ENCODE measurements at places on chromosomes 6 and 20.

GRCh38 chr6:46104209-46104608, 25.6 kb upstream of the ENPP4 start:
- no peak for DNase-seq

DNA sequence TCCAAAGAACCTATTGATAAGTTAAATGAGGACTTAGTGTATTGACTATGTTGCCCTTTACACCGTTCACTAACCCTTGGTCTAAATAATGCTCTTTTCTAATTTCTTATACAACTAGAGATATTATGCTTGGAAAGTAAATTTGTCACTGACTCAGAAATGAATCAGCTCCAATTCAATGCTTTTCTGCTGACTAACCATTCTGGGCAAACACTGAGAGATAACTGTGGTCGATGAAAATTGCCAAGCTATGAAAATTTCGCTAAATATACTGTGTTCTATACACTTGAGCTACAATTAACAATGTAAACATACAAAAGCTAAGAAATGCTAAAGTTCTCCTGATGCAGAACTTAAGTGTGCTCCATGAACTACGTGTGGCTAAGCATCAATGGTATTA, 23.1 kb upstream of the FBXO9 start:
- DNase-seq: no peak

GRCh38 chr6:87444362-87444761, 28.4 kb upstream of the SLC35A1 start:
- no peak for DNase-seq

- DNase-seq: no peak
Measured at GRCh38 chr6:127641905-127642304, 64.9 kb downstream of the C6orf58 start.

GRCh38 chr6:124223611-124224345, 420.1 kb downstream of the NKAIN2 start:
- DNase-seq: no peak

DNA sequence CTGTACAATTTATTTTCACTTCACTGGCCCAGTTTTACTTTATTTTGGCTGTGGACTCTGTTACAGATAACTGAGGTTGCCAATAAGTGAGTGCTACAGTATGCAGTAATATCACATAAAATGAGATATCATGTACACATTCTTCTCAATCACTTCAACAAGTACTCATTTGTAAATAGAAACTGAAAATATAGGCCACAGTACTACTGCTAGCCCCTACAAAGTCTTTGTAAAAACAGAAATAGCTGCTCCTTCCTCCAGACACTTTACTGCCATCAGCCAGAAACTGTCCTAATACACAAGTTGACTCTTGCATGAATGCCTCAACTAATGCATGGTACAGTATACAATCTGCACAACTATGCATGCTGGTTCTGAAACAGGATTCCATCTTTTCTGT, 9.2 kb downstream of the DTNBP1 start:
- no peak for DNase-seq

DNA sequence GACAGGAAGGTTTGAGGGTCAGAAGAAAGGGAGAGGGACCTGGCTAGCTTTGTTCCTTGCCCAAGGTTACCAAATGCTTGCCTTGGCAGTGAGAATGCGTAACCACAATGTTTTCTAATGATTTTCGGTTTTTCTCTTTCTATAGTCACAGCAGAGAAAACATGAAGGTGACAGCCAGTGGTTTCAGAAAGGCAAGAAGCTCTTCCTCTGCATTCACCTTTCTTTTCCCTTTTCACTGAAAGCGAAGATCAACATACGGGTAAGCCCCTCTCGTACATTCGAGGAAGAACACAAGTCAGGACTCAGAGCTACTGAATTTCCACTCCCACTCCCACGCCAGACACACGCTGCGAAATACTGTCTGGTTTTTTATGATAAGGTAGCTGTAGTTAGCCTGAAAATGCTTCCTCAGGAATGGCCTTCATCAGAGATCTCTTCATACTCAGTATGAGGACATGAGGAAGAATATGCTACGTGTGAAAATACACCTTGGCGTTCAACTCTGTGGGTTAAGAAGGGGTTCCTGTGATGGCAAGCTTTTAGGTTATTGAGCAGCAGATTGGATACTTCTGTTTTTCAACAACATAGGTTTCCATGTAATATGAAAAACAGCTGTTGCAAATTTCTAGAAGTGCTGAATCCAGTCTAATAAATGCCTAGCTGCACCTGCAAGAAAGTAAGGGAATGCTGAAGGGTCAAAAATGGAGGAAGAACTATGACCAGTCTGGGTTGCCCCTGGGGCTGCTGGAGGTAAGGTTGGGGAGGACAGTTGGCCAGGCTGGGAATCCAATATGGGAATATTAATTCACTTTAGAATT, 7.4 kb upstream of the CD83 start:
- DNase-seq: no peak

DNA sequence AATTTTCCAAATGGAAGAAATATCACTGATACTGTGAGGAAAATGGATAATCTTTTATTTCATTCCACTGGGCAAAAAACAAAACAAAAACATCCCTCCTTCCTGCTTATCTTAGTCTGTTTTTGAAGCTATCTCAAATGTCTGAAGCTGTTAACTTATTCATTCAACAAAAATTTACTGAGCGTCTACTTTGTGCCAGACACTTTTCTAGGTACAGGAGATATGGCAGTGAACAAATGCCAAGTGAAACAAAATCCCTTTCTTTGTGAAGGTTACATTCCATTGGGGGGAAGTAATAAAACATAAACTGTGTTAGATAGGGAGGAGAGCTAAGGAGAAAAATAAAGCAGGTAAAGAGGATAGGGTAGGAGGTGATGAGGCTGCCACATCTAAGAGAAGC, 47.5 kb downstream of the TNFRSF21 start:
- DNase-seq: no peak

DNA sequence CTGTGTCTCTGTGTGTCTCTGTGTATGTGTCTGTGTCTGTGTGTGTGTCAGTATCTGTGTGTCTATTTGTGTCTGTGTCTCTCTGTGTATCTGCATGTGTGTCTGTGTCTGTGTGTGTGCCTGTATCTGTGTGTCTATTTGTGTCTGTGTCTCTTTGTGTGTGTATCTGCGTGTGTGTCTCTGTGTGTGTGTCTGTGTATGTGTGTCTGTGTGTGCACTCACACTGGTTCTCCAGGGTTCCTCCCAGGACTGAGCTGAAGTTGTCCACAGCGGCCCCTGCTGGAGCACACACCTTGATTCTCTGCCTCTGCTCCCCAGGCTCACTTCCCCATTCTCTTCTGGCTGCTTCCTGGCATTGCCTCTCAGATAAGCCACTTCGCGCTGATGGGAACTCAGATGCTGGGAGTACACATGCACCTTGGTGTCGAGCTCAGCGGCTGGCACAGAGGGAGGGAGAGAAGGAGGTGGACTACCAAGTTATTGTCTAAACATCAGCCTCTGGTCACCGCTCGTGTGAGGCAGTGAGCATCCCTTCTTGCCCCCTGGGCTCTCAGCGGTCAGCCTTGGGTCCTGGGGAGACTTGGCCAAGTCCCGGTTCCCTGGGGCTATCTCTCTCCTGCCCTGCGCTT, 104.9 kb upstream of the NXT1 start:
- peak; percentile 63 for DNase-seq

DNA sequence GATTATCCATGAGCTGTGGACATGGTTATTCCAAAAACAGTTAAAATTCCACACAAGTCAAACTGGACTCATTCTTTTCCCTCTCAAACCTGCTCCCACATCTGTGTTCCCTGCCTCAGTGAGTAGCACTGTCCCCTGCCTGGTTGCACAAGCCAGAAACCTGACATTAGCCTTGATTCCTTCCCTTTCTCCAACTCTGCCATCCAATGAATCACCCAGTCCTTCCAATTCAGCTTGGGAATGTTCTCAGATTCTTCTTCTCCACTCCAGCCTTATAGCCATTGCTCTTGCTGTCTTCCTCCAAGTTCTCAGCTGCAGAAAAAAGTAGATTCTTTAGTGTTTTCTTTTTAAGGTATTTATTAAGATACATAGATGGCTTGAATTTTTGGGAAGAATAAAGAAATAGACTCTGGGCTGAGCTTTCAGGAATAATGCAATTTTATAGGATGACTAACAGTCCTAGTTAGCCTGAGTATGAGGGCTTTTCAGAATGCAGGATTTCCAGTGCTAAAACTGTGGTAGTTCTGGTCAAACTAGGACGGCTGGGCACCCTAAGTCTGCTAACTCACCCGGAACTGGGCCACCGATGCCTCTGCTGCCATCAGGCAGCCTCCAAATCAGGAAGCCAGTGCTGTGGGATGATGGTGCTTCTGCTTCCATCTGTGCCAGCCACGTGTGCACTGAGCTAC, 18.2 kb upstream of the SASH1 start:
- DNase-seq: no peak

- no peak for DNase-seq
Measured at GRCh38 chr20:25310268-25310920, 62.5 kb downstream of the PYGB start.

- no peak for DNase-seq
Measured at GRCh38 chr20:53914091-53914780, 156.2 kb downstream of the BCAS1 start.

DNA sequence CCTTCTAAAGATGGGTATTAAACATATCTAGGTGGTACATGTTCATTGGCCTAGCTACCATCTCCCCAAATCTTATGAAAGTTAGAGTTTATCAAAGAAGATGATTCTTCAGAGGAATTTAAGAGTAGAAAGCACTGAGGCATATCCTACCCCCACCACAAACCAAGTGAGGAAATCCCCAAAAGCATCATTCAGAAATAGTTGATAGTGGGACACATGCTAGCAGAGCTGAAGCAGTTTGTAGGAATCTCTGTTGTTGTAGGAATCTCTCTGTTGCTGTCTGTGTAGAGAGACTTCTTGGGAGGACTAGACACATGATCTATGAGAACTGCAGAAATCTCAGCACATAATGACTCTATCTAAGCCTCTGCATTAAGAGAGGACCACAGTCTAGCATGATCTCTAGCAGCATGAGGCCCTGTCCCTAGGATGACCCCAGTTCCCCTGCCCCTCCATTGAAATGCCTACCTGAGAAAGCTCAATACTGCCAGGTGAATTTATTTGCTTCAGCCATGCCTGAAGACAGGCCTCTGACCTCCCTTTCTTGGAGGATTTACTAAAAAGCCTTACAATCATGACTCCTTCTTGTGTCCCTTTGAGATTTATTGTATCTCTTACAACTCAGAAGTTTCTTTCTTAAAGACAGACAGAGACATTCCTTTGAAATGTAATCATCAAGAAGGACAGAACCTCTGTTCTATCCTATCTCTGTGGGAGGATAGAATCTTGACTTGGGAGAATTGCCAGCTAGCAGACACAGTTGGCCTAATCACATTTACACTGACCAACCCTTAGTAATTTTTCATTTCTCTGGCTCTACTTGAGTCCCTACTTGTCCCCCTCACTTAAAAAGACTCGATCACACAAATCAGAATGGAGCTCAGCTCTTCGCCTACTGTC, 582.4 kb downstream of the PHF3 start:
- DNase-seq: no peak

- no peak for DNase-seq
Measured at GRCh38 chr6:1499777-1500176, 109.9 kb upstream of the FOXC1 start.

GRCh38 chr6:166551754-166552495, 34.6 kb downstream of the RAMACL start:
- DNase-seq: no peak

DNA sequence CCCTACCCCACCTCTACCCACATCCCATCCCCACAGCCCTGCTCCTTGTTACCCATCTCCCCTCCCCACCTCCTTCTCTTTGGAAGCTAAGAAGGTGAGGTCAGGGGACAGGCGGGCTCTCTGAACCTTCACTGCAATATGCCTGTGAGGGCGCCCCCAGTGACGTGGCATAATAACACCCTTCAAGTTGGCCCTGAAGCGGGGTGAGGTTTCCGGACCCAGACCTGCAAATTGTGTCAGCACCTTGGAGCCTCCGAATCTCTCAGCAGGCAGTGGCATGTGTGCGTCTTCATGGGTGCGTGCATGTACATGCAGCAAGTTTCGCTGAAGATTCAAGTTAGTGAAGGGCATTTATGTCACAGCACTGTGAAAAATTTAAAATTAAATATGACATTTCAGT, 114.6 kb downstream of the SOBP start:
- DNase-seq: no peak

DNA sequence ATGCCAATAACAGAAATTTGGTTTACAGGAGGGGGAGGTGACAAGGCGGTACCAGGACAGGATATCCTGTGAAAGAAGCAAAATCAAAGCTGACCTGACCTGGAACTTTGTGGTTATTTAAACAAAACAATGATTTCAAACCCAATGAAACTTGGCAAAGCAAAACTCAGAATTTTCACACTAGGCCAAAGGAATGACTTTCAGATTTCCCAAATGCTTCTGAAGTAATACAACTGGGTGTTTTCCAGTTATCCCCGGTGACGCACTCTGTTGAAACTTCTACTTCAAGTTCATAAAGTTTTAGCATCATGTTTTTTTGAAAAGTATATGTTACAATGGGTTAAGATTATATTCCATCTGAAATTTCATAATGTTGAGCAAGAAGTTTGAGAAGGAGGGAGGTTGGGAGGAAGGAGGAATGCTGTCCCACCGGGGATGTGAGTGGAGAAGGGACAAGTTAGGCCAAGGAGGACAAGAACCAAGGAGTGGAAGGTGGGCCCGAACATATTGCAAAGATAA, 78.1 kb upstream of the TRAF3IP2 start:
- no peak for DNase-seq

- no peak for DNase-seq
Measured at GRCh38 chr20:56362833-56363413, 4.1 kb downstream of the FAM210B start.

GRCh38 chr6:80872199-80872950, 765.9 kb downstream of the BCKDHB start:
- no peak for DNase-seq

DNA sequence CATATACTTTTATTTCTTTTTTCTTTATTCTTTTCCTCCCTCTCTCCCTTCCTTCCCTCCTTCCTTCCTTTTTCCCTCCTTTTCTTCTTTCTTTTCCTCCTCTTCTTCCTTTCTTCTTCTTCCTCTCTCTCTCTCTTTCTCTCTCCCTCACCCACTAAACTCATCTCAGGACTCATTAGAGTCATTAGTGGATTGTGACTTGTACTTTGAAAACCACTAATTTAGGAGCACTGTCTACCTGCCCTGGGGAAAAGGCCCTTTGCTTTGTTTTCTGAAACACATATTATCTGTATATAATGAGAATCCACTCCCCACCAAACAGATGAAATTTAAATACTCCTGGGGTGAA, 68.7 kb upstream of the CEP85L start:
- DNase-seq: no peak

DNA sequence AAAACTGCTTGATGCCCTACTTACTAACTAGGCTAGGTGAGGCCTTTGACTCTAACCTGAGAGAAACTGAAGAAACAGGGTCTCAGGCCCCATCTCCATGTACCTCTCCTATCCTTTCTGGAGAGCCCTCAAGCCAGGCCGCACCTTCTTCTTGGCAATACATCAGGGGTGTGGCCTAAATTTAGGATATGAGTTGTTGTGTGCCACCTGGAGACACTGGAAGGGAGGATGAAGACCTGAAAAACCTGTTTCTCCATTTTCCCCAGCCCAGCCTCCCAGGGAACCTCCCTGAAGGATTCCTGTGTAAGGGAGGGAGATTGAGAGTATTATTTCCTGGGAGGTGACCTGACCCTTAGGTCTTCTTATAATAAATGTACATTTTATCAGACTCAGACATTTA, 3.1 kb downstream of the LY6G6D start:
- DNase-seq: no peak

- DNase-seq: no peak
Measured at GRCh38 chr20:24423390-24424313, 45.8 kb upstream of the SYNDIG1 start.

- no peak for DNase-seq
Measured at GRCh38 chr6:54267798-54268197, 40.4 kb upstream of the TINAG start.

GRCh38 chr20:289693-290083, 862 bp downstream of the C20orf96 start:
- DNase-seq: no peak

Data from GM12892 (cell line).